Cardiac fibroblast (primary cell): ENCODE measurements at places on chromosomes 13 and 19.

GRCh38 chr13:19737844-19738557 is 44.7 kb downstream of the PSPC1 start:
- DNase-seq: no peak

GRCh38 chr19:1911995-1912394 is 6.8 kb downstream of the ADAT3 start:
- no peak for DNase-seq

DNA sequence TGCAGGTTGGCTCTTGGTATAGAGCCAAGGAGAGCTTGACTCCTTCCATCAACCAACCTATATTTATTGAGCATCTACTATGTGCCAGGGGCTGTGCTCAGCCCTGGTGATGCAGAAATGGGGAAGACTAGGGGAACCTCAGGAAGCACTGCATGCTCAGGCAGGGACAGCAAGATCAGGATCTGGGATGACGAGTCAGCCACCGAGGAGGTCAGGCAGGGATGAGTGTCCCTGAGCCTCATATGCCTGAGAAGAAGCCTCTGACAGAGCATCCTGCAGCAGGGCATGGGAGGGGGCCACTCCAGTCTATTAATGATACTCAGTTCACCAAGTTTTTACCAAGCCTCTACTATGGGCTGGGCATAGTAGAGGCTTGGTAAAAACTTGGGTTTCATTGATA is 158.1 kb downstream of the KATNAL1 start:
- no peak for DNase-seq

GRCh38 chr19:19405971-19406877 is 749 bp downstream of the GATAD2A start:
- peak; percentile 64 for DNase-seq

DNA sequence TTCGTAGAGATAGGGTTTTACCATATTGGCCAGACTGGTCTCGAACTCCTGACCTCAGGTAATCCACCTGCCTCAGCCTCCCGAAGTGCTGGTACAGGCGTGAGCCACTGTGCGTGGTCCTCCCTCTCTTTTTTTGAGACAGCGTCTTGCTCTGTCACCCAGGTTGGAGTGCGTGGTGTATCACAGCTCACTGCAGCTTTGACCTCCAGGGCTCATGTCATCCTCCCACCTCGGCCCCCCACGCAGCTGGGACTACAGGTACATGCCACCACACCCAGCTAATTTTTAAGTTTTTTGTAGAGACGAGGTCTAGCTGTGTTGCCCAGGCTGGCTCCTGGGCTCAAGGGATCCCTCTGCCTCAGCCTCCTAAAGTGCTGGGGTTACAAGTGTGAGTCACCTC is 18.2 kb downstream of the ZSCAN18 start:
- DNase-seq: no peak
